ENCODE measurements at places on chromosomes 3 and 15.

GRCh38 chr3:54171509-54171908, 49.2 kb downstream of the CACNA2D3 start:
- DNase-seq, result no peak

DNA sequence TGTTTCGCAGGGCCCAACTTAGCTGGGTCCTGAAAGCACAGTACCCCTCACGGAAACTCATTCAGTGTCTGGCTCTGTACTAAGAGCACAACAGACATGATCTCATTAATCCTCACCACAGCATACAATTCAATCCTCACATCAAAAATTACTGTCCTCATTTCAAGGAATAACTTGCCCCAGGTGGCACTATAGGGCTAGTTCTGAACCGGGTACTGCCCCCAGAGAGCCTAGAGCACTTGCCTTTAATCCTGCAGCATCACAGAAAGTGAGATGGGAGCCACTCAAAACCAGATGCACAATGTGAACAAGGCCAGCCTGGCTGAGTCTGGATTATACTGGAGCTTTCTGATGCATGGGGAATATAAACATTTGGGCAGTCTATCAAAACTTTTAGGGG, 122.6 kb downstream of the OSBPL10 start:
- no peak for DNase-seq

DNA sequence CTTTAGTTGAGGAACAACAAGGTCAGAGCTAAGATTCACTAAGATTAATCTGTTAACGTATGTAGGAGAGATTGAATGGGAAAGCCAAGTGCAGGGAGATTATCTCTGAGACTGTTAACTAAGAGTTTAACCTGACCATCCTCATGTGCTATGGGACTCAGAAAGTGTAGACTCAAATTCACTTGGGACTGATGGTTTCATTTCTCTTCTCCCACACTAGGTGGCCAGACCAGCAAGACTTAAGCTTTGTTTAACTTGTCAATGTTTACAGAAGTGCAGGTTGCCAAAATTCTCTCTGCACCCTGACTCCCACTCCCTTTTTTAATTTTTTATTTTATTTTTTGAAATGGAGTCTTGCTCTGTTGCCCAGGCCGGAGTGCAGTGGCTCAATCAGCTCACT, 6.3 kb upstream of the HEXA start:
- DNase-seq, result no peak

GRCh38 chr3:140292684-140293083, 357.7 kb downstream of the CLSTN2 start:
- no peak for DNase-seq

DNA sequence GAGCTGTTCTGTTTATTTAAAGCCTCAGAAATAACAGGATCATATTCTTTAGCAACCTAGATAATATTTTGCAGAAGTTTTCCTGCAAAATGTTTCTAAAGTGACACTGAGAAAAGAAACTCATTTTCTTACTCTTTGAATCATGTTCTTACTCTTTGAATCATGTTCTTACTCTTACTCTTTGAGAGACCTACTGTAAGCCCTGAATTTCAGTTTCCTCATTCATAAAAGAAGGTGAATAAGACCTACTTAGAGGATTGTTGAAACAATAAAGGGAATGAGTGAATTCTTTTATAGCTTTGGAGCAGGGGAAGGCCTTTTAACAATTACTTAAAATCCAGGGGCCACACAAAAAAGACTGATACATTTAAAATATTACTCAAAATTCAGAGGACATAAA, 221.7 kb upstream of the CMC1 start:
- no peak for DNase-seq

DNA sequence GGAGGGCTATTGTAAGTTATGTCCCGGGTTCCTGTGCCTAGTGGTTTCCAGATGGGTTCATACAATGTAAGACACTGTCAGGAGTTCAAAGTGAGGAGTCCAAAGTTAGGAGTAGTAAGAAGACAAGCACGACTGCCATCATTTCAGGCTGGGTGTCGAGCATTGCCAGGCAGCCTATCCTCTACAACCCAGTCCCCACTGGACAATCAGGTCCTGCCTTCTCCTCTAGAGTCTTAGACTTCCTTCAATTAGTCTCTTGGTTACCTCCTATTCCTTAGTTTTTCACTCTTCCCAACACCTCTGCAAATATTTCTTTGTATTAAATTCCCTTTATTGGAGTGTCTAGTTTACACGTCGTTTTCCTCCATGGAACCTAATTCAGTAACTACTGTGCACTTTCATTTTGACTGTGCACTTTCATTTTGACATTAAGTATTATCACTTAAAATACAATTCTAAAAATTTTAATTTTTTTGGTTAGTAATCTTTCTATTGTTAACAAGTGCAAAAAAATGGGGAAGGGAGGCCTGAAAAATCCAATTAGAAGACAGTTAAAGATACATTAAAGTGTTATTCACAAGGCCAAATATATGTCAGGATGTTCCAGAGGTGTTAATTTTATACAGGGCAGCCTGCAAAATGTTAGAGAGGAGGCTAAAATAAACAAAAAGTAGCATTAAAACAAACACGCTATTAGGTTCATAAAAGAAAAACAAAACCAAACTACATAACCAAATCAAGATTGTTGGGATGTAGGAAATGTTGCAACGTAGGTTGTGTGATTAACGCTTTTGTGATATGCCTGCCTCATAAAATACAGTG, 155.3 kb downstream of the TBL1XR1 start:
- no peak for DNase-seq
